Transverse colon (tissue), 4 donors: ENCODE measurements at places on chromosomes 2 and 18. TPM values are rescaled to one million over a fixed set of nuclear protein-coding genes. Genes with fewer than 3 reads are reported as not detected.

The RFX8 gene
- not detected for total RNA-seq

The TM4SF20 gene
- 10.2 TPM for total RNA-seq

The TMEM247 gene
- not detected for total RNA-seq

The BOD1L2 gene
- total RNA-seq, result not detected

The HOXD12 gene
- not detected for total RNA-seq

The PLGLB2 gene
- total RNA-seq, result not detected
